ENCODE measurements at places on chromosomes 16 and 17.

DNA sequence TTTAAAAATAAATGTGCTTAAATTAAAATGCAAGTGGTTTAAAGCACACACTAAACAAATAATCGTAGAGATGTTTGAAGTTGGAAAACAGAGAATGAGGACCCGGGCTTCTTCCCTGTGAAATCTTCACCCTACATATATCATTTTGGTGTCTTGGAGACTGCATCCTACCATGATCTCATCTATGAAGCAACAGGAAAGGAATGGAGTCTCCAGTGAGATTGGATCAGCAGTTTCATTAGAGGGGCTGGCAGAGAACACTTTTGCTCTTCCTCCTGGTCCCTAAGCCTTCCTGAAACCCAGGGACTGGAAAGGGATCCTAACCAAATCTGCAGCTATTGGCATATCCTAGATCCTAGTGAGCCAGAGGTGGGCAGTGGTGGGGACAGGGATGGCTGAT, 85.0 kb downstream of the GRIN2A start:
- no peak for DNase-seq

DNA sequence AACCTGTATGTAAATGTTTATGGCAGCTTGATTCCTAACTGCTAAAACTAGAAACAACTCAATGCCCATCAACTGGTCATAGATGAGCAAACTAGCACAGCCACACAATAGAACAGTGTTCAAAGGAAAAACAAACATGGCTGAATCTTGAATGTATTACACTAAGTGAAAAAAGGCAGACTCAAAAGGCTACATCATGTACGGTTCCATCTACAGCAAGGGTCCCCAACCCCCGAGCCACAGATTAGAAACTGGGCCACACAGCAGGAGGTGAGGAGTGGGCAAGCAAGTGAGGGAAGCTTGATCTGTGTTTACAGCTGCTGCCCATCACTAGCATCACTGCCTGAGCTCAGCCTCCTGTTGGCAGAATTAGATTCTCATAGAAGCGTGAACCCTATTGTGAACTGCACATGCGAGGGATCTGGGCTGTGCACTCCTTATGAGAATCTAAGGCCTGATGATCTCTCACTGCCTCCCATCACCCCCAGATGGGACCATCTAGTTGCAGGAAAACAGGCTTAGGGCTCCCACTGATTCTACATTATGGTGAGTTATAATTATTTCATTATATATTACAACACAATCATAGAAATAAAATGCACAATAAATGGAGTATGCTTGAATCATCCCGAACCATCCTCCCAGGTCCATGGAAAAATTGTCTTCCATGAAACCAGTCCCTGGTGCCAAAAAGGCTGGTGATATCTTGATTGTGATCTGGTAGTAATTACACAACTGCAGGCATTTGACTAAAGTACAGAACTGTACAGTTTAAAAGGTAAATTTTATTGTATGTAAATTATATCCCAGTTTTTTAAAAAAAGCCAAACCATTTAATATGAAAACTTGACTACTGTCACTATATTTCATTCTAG, 7.7 kb downstream of the CEP20 start:
- no peak for DNase-seq

DNA sequence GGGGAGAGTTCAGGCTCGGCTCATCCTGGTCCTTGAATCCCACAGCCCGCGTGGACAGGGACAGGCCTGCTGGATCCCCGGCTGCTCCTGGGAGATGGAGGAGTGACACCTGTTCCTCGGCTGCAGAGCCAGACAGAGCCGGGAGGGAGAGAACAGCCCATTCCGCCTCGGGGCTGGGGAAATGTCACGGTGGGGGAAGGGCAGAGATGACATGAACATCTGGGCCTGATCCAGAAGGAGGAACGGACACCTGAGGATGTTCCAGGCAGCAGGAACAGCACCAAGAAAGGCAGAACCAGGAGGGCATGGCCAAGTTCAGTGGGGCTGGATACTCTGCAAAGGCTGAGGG, 2.1 kb downstream of the ZNF764 start:
- DNase-seq: no peak

DNA sequence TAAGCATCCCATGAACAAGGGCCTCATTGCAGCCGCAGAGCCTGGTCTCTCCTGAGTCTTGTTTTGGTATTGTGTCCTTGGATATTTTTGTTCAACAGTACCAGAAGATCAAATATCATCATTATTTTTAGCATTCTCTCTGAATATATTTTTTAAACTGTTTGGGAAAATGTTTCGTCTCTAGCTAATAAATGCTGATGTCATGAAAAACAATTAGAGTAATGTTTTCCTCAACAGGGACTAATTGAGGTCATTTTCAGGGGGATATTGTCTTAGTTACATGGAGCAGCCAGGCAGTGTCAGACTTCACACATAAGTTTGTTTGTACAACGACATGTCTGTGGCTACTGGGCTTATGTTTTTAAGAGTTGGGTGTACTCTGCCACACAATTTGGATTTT, 805.3 kb upstream of the SOX9 start:
- DNase-seq: no peak

DNA sequence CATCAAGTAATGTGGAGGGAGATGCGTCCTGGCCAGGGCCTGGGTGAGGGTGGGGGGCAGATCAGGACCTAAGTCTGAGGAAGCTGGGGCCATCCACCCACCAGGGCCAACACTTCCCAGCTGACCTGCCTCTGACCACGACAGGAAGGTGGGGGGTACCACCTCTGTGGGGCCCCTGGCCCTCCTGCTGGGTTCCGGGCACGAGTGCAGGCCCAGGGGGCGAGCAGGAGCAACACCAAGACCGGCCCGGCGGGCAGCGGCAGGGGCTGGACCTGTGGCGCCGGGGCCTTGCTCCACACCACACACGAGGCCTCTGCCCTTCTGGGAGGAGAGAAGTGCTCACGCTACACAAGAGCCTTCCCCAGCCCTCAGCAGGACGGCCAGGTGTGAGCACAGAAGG, 13.3 kb downstream of the PDIA2 start:
- DNase-seq: no peak

- no peak for DNase-seq
Measured at GRCh38 chr16:4218202-4218601, 23.7 kb downstream of the SRL start.

GRCh38 chr17:57221366-57222350, 34.7 kb upstream of the MSI2 start:
- no peak for DNase-seq

GRCh38 chr16:19126300-19126699, 12.5 kb downstream of the ITPRIPL2 start:
- no peak for DNase-seq

- no peak for DNase-seq
Measured at GRCh38 chr17:48555258-48556228, 10.6 kb upstream of the HOXB2 start.

DNA sequence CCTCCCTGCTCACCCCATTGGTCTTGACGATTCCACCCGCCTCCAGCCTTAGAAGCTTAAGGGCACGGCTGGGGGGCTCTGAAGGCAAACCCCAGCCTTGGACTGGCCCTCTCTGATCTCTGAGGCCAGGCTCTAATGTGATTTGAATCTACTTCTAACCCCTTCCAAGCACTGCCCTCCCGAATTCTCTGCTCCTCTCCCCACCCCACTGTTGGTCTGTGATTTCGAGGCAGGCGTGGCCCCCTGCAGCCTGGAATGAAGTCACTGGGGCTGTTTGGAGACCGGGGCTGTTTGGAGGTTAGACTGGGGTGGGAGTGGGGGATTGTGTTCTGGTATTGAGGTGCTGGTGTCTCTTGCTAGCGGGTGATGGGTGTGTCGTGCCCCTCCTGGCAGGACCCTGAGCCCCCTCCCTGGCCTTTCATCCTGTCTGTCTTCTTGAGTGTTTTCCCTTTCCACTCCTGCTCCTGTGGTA, 2.2 kb downstream of the GRB7 start:
- no peak for DNase-seq

DNA sequence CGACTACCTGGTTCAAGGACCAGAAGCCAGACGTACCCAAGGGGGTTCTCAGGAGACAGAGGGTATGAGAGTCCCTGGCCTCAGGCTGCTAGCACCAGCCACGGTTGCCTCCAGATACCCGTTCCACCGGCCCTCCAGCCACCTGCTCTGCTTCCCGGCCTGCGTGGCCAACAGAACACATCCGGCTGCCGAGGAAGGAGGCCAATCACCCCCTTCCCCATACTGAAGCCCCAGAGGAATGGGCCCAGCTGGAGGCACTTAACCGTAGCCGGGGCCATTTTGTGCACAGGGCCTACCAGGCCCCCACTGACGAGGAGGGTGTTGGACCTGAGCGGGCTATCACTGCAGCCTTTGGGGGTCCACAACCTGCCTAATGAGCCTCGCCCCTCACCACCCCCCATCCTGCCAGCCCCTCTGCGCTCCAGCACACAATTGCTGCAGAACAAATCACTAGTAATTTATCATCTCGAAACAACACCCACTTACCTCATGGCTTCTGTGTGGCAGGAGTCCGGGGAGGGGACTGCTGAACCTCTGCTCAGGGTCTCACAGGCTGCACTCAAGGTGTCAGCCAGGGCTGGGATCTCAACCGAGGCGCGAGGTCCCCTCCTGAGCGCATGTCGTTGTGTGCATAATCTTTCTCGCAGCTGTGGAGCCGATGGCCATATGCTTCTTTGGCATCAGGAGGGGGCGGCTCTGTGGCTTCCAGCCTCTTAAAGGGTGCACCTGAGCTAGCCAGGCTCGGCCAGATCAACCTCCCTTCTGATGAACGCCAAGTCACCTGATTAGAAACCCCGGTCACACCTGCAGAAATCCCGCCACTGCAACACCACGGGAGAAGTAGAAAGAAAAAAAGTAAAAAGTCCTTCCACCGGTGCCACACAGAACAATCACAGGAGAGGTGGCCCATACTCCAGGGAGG, 10.1 kb upstream of the KREMEN2 start:
- DNase-seq: no peak

DNA sequence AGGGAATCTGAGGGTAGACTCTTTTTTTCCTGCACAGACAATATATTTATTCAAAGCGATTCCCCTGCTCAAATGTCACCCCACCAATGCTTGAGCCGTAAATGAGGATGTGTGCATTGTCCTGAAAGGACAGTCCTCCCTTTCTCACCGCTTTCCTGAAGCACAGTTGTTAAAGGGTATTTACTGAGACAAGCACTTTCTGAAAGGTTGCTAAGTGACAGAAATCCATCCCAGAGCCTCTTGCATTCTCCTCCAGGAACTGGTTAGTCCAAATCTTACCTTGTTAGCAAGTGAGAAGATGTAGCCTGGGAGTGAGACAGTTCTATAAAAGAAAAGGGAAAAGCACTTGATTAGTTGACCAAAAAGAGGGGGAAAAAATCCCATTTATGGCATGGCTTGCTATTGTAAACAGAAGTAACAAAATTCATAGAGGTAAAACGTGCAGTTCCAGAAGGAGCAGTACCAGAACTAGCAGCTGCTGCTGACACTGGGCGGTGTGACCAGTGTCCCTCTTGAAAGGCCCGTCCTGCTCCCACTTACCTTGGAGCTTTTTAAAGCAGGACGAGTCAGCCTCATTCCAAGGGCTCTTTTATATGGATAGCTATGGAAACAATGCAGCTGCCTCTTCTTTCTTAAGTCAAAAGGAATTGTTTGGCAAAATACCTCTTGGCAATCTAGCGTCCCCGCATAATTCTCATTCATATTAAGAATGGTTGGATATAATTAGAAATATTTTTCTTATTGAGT, at the start of gene MYH2:
Gene MYH2 (minus strand): TSS at position 563 of the 747 bp plus-strand sequence. CDS start 1,738 bp downstream, outside the sequence.
- DNase-seq: no peak

- no peak for DNase-seq
Measured at GRCh38 chr17:33901085-33901484, 354.0 kb upstream of the CCL2 start.

DNA sequence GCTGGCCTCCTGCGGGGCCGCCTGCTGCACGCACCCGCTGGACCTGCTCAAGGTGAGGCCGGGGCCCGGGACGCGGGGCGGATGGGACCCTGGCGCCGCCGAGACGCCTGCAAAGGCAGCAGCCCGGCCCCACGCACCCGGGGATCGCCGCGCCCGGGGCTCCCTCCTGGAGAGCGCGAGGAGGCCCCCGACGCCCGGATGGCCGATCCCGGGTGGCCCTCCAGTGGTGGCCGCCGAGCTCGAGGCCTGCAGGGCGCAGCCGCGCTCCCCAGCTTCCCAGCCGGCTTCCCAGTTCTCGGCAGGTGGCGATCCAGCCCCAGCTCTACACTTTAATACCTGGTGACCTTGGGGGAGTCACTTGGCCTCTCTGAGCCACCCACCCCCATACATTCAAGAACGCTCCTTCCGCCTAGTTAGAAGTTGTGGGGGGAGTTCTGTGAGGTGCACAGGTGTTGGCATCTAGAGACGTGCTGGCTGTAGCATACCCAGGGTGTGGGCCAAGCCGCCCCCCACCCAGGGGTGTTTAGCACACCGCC, 452 bp downstream of the SLC25A10 start:
- DNase-seq: no peak

DNA sequence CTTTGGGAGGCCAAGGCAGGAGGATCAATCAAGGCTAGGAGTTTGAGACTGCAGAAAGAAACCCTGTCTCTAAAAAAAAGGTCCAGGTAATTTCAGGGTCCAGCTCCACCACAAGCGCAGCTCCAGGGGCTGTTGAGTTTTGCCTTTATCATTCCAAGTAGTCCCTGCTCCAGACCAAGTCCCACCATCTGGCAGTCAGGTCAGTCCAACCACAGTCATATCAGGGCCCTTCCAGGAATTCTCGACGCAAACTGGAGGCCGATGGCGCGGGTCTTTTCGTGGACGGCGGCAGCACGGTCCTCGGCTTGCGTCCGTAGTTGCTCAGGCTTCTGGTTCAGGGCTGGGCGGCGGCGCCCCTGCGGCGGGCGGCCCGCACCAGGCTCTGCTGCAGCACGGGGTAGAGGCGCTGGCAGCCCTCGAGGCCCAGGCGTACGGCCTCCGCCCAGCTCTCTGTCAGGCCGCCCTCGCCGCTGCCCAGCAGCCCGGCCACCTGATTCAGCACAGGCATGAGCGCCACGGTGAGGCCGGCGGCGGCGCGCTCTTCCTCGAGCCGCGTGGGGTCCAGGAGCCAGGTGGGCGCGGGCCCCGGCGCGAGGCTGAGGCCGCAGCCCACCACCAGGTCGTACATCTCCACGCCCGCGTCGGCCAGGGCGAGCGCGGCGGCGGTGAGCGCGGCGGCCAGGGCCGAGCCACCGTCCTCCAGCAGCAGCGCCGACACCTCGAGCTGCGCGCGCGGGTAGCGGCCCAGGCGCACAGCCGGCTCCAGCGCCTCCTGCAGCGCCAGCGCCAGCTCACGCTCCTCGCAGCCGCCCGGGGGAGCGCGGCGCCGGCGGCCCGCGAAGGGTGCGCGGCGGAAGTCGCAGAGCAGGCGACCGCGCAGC, 752 bp downstream of the EXOSC6 start:
- DNase-seq: no peak

DNA sequence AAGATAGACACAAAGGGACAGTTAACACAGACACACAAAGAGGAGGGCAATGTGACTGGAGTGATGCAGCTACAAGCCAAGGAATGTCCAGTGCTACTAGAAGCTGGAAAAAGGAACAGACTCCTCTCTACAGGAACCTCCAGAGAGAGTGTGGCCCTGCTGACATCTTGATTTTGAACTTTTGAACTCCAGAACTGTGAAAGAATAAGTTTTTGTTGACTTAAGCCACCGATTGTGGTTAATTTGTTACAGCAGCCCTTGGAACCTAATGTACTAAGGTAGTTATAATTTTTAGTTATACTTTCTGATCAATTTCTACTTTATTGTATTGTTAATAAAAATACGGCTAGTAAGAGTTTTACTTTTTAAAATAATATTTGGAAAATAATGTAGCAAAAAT, 129.1 kb downstream of the MYO1D start:
- no peak for DNase-seq

- DNase-seq: no peak
Measured at GRCh38 chr16:1530349-1530882, 3.0 kb upstream of the TMEM204 start.

Data from stimulated activated CD4-positive, alpha-beta T cell treated with anti-CD3 and anti-CD28 coated beads, Interleukin-12 subunit alpha, Interleukin-12 subunit beta, amount 100 ng/mL, for 48 hours (primary cell).